ENCODE measurements at places on chromosomes 2 and 18. TPM values are rescaled to one million over a fixed set of nuclear protein-coding genes. Genes with fewer than 3 reads are reported as not detected.

Gene DNAJC5G
- not detected for polyA plus RNA-seq

DNA sequence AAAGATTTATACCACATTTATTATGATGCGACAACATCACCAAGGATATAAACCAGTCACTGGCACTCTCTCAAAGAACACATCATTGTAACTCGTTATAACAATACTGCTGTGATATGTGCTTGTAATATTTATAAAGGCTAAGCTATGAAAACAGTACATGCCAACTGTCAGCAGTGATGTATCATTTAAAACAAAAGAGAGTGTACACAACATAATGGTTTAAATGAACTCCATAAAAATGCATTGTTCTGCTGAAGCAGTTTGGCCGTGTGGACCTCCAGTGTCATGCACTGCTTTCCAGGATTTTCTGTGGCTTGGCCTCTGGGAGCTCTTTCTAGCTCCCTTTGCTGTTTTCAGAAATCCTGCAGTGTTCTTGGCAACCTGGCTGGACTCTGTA lies 215.6 kb downstream of the MTX2 start:
- no peak for DNase-seq

DNA sequence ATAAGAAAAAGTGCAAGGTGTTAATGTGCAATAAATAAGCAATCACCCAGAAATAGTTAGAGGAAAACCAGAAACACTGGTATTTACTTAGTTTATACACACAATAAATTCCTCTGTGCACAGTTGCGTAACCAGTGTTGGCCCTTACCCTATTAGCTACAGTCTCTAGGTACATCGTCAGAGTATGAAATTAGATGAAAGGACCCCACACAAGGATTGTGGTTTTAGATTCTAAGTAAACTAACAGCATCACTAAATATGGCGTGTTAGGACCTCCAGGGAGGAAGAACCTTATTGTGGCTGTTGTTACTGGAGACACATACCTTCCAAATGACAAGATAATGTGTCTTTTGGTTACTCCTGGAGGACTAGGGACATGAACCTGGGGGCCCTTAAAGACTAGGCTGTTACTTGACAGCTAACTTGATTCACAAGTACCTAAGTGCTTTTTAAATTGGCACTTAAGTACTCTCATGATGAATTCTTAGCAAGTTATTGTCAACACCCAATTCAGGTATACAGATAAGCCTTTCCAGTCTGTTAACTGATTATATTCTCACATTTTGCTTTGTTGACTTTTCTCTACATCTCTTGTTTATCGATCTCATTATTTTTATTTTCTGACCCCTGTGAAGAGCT lies 115.3 kb downstream of the FEZ2 start:
- DNase-seq, result no peak

DNA sequence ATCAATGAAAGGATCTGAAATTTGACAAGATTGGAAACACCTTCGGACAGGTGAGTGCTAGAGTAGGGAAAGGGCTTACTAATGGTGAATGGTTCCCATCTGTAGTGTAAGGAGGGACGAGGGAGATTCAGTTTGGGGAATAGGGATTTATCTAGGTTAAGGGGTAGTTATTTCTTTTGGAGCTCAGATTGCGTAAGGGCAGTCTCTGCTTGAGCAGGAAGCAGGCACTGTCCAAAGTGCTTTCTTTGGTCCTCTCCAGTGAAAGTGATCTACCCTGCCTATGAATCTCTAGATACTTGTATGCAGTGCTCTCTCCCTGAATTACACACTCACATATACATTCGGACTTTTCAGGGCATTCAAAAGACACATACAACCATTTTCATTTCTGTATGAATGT lies 272.9 kb upstream of the FIGN start:
- no peak for DNase-seq

DNA sequence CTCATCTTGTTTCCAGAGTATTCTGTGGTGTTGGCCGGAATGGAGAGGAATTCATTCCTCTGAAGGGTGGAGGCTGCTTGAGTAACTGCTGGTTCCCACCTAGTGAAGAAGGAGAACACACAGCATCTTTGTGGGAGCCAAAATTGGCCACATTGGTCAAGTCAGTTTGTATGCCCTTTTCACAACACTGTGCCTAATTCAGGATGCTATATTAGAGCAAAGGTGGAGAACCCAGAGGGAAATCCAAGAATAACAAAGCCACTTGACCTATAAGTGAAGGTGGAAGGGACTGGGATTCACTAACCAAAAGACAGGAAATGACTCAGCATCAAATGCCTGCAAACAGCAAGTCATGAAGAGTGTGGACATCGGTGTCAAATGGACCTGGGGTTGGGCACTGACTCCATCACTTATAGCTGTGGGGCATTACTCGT lies 27.3 kb upstream of the MLPH start:
- DNase-seq, result no peak

DNA sequence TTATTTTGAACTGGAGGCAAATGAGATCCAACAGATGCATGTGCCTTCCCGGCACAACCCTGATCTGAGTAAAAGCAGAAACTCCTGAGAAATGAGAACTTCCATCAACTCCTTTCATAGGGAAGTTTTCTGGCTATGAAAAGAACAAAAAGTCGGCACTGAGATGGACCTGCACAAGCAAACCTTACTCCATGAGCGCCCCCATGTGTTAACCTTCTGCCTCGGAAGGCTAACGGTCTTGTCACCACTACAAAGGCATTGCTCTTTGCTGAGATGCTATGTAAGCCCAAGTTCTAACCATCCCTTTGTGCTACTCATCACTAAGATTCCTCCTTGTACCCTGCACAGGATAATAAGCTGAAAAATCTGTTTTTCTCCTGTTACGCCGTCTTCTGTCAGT lies 57.3 kb upstream of the SULT1C3 start:
- DNase-seq, result no peak

GRCh38 chr2:212540341-212540740 lies 1.7 kb upstream of the ERBB4 start:
- DNase-seq, result no peak

GRCh38 chr2:144267239-144267638 lies 252.7 kb downstream of the ZEB2 start:
- DNase-seq, result no peak

DNA sequence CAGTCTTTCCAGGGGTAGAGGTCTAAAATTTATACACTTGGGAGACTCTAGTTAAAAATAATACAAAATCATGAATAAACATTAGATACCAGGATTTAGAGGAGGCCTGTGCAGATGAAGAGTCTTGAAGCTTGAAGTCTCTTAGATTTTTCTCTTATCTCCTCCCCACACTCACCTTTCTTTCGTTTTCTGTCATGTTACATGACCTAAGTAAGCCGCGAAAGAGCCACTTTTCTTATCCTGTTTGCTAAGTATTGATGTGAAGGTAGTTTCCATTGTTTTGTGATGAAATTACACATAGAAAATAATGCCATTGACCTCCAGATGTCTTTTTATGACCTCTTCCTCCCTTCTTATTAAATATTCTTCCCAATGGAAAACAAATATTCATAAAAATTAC lies 367.8 kb downstream of the LRRTM1 start:
- DNase-seq, result no peak

DNA sequence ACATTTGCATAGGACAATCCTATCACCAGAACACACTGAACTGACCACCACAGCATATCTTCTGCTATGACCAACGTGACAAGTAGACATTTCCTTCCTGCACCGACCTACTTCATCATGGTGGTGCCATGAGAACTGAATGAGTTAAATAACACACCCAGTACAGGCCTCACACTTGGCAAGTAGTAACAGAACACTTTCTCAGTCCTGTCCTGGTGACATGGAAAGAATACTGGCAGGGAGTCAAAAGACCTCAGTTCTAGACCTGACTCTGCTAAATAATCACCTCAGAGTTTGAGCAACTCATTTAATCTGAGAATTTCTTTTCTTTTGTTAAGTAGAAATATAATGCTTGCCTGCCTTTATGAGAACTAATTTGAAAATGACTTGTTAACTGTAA lies 186.3 kb upstream of the SMAD7 start:
- DNase-seq, result no peak

DNA sequence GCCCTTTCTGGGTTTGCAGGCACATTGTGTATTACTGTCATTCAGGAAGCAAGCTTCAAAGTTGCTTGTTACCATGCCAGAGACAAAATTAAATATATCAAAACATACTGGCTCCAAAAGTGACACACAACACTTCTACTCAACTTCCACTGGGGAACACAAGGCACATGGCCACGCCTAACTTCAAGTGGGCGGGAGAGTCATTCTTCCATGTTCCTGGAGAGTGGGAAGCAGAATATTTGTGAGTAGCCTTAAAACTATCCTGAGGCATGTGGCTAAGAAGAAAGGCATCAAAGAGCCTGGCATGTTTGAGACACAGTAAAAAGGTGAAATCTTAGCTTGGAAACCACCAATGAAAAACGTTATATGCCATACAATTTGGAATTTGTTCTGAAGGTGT lies 90.5 kb upstream of the TACR1 start:
- no peak for DNase-seq

GRCh38 chr2:240600451-240600961 lies 14.0 kb downstream of the CAPN10 start:
- peak; percentile 12 for DNase-seq
